ENCODE measurements at places on chromosomes 5 and 9. TPM values are rescaled to one million over a fixed set of nuclear protein-coding genes. Genes with fewer than 3 reads are reported as not detected.

Gene ENTPD2
- total RNA-seq, result 0.67 TPM

Gene CTNND2
- total RNA-seq, result 9.0 TPM

GRCh38 chr5:88236866-88237642 lies 31.6 kb downstream of the TMEM161B start:
- no peaks in the 10 kb centered on the region for H3K27me3 ChIP-seq
- H3K27ac ChIP-seq, result no peak overlapping the region
- no peak for DNase-seq
- no peak overlapping the region for H3K4me3 ChIP-seq
- H3K4me1 ChIP-seq, result no peaks in the 10 kb centered on the region

GRCh38 chr5:44356231-44356630 lies 33.0 kb downstream of the FGF10 start:
- no peaks in the 10 kb centered on the region for H3K27me3 ChIP-seq
- no peak for DNase-seq
- H3K4me3 ChIP-seq, result no peak overlapping the region
- no peak overlapping the region for H3K27ac ChIP-seq
- no peaks in the 10 kb centered on the region for H3K4me1 ChIP-seq
- H3K36me3 ChIP-seq, result no peaks in the 10 kb centered on the region

DNA sequence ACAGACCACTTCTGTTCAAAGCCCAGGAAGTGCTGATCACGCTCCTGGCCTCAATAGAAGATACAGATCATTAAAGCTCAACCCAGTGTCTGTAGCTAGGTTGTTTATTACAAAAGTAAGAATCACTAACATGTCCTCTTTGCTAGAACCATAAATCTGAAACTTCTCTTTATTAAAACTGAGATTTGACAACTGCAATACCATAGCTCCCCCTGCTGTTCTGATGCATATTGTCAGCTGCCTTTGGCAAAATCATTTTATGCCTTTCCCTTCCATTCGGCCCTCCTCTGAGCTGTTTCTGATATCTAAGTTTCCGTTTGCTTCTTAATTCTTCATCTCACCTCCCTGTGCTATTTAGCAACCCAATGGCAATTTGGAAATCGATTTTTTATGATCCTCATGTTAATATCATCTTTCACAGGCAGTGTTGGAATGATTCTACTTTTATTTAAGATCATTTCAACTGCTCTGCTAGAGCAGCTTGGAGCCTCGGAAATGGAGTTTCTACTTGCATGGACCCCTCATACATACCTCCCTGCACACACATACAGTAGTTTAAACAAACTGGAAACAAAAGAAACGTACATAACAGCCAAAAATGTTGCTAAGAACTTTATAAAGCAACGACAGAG lies 998.8 kb downstream of the MAT2B start:
- no peaks in the 10 kb centered on the region for H3K36me3 ChIP-seq
- H3K27me3 ChIP-seq, result no peaks in the 10 kb centered on the region
- no peaks in the 10 kb centered on the region for H3K4me1 ChIP-seq
- no peak overlapping the region for H3K4me3 ChIP-seq
- no peak for DNase-seq

DNA sequence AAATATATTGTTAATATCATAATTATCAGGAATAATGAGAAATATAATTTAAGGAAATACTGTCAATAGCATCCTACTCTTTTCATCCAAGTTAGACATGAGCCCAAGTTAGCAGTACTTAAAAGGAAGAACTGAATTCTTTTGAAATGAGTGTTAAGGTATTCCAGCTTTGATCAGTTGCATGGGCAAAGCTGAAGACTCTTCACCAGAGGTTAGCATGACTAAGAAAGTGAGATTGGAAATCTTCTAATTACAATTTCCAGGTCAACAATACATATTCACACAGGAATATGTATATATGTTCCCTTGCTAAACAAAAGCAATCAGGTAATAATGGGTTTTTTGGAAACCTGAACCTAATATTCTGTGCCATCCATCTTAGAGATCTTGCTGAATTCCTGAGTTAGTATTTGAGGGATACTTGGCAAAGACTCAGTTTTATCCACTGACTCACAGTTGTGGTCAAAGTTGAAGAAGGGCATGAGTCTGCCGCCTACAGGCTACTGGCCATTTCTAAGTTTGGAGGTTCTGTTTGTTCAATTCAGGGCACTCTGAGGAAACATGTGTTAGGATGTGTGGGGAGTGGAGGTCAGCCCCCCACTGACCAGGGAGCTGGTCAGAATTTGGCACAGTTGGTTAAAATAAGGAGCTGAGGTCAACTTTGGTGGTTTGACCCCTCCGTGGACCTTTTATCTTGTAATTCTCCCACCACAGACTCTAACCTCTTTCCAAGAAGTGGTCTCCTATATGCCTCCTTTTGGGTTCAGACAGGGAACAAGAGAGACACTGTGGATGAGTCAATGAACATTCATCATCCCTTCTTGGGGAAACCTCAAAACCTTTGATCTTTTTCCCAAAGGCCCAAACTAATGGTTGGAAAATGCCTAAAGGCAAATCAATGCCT lies 118.3 kb downstream of the PIK3R1 start:
- H3K27me3 ChIP-seq, result no peaks in the 10 kb centered on the region
- H3K36me3 ChIP-seq, result no peaks in the 10 kb centered on the region
- H3K27ac ChIP-seq, result no peak overlapping the region
- no peak for DNase-seq
- no peak overlapping the region for H3K4me3 ChIP-seq

DNA sequence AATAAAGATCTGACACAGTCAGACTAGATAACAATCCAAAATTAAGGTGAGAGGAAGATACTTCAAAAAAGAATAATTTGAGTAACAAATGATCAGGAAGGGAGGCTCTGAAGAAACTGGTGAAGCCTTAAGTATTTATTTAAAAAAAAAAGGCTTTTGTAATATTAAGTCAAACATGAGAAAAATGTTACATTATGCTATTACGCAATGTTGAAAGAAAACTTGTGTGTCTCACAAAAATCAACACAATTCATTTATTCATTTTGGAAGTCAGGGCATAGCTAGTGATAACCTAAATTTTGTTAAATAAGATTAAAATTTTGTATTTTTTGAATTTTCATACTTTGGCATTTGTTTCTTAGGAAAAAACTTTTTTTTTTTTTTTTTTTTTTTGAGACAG lies 28.2 kb downstream of the WDR41 start:
- no peaks in the 10 kb centered on the region for H3K27me3 ChIP-seq
- no peaks in the 10 kb centered on the region for H3K36me3 ChIP-seq
- no peak for DNase-seq

- no peak overlapping the region for H3K4me3 ChIP-seq
- no peaks in the 10 kb centered on the region for H3K4me1 ChIP-seq
- H3K27ac ChIP-seq, result no peak overlapping the region
- no peaks in the 10 kb centered on the region for H3K36me3 ChIP-seq
- DNase-seq, result no peak
Measured at GRCh38 chr5:127596501-127596900, 52.4 kb upstream of the CTXN3 start.

DNA sequence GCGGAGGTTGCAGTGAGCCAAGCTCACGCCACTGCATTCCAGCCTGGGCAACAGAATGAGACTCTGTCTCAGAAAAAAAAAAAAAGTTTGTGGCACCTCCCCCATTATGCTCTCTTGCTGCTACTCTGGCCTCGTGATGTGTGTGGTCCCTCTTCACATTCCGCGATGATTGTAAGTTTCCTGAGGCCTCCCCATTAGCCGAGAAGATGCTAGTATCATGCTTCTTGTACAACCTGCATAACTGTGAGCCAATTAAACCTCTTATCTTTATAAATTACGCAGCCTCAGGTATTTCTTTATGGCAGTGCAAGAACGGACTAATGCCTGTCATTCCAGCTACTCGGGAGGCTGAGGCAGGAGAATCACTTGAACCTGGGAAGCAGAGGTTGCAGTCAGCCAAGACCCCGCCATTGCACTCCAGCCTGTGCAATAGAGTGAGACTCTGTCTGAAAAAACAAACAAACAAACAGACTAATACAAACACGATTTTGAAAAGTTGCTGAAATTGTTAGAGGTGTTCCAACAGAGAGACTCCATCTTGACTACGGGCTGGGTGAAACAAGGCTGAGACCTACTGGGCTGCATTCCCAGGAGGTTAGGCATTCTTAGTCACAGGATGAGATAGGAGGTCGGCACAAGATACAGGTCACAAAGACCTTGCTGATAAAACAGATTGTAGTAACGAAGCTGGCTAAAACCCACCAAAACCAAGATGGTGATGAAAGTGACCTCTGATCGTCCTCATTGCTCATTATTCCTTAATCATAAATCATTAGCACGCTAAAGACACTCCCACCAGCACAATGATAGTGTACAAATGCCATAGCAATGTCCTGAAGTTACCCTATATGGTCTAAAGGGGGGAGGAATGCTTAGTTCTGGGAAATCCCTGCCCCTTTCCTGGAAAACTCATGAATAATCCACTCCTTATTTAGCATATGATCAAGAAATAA lies 8.3 kb upstream of the AFF4 start:
- H3K27me3 ChIP-seq, result no peaks in the 10 kb centered on the region
- no peaks in the 10 kb centered on the region for H3K4me1 ChIP-seq
- no peak overlapping the region for H3K27ac ChIP-seq
- no peak overlapping the region for H3K4me3 ChIP-seq
- DNase-seq, result no peak

GRCh38 chr5:33336891-33337636 lies 103.7 kb upstream of the TARS1 start:
- no peak overlapping the region for H3K27ac ChIP-seq
- no peaks in the 10 kb centered on the region for H3K27me3 ChIP-seq
- H3K36me3 ChIP-seq, result no peaks in the 10 kb centered on the region

DNA sequence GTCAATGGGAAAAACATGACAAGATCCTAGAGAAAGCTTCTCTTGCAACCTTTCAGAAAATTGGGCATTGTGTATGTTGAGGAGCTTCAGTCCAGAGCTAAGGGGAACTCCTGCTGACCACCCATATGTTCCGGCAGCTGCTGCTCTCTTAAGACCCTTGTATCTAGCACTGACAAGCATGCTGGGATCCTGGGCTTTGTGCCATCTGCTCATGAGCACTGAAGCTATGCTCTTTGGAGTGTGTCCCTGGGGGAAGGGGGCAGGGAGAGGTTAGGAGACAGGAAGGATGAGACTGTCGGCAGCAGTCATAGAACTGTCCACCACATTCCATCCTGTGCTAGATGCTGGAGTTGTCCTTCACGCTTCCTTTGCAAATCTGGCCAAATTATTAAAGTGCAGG lies 109.3 kb downstream of the JAKMIP2 start:
- H3K36me3 ChIP-seq, result no peaks in the 10 kb centered on the region
- H3K4me3 ChIP-seq, result no peak overlapping the region
- no peak for DNase-seq

DNA sequence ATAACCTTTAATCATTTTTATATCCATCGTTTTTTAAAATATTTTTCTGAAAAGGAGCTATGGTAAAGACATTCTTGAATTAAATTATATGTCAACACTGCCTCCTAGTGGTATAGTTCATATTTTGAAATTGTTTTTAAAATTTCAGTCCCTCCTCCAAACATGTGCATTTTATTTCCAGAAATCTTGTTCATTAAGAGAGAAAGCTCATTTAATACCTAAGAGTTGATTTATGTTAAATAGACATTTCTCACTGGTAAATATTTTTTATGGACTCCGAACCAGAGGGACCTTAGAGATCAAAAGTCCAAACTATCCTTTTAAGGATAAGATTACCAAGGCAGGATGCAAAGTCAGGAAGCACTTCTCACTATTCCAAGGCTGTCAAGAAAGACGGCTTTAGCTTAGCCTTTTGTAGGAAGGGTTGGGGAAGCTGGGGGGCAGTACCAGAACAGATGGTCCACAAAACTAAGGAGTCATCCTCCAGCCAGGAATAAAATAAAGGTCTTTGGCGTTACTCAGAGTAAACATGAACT lies 21.6 kb downstream of the BHMT start:
- DNase-seq, result no peak
- no peak overlapping the region for H3K4me3 ChIP-seq
- H3K4me1 ChIP-seq, result peaks cover 12% of the 10 kb centered on the region
- no peaks in the 10 kb centered on the region for H3K27me3 ChIP-seq
- peak overlapping the region; percentile 55 for H3K27ac ChIP-seq

- no peaks in the 10 kb centered on the region for H3K4me1 ChIP-seq
- DNase-seq, result no peak
- no peak overlapping the region for H3K4me3 ChIP-seq
- H3K36me3 ChIP-seq, result no peaks in the 10 kb centered on the region
Measured at GRCh38 chr5:159393854-159394274, 63.6 kb upstream of the IL12B start.

DNA sequence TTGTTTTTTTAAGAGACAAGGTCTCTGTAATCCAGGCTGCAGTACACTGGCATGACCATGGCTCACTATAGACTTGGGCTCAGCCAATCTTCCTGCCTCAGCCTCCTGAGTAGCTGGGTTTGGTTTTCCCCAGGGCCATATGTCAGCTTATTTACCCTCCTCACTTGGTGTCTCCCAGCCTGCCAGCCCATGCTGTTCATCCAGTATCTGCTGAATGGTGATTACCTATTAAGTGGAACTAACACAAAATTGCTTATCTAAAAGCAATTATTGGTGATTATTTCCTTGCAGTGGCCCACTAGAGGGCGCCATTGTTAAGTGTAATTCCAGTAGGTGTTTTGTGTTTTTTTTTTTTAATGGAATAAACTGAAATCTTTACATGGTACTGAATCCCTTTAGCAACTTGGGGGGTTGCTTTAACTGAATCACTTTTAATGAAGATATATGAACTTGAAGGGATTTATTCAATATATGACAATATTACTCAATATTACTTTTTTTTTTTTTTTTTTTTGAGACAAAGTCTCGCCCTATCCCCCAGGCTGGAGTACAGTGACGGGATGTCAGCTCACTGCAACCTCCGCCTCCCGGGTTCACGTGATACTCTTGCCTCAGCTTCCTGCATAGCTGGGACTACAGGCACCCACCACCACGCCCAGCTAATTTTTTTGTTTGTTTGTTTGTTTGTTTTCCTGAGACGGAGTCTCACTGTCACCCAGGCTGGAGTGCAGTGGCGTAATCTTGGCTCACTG lies 13.8 kb downstream of the EXOSC2 start:
- no peak overlapping the region for H3K4me3 ChIP-seq
- peaks cover 27% of the 10 kb centered on the region for H3K36me3 ChIP-seq
- no peak overlapping the region for H3K27ac ChIP-seq
- no peaks in the 10 kb centered on the region for H3K27me3 ChIP-seq

DNA sequence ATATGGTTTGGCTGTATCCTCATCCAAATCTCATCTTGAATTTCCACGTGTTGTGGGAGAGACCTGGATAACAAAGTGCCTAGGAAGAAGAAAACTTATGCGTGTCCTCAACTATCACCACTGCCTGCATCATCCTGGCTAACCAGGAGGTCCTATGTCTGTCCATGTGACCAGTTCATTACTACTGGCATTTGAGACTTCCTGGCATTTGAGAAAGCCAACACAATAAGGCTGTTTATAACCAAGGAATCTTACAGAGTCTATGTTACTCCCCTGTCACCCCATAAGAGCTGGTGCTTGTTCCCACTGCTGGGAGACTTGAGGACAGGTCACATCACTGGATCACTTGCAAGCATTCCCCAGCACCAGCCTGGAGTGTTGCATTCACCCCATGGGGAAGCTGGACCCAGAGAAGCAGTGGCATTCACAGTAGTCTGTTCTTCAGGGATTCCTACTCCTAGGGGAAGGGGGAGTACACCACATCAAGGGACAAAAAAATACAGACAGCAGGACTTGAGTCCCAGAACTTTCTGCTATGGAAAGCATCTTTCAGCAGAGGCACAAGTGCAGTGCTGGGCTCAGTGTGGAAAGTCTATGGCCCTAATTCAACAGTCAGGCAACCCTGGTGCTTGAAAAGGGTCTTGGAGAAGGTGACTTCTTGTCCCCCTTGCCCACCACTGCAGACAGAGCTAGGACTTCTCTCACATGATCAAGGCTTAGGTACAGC lies 717.1 kb downstream of the SEMA5A start:
- no peaks in the 10 kb centered on the region for H3K27me3 ChIP-seq
- no peak overlapping the region for H3K27ac ChIP-seq
- no peak for DNase-seq
- no peak overlapping the region for H3K4me3 ChIP-seq

Measured in right atrium auricular region (tissue), 2 donors.